ENCODE measurements at places on chromosomes 6 and 20.

DNA sequence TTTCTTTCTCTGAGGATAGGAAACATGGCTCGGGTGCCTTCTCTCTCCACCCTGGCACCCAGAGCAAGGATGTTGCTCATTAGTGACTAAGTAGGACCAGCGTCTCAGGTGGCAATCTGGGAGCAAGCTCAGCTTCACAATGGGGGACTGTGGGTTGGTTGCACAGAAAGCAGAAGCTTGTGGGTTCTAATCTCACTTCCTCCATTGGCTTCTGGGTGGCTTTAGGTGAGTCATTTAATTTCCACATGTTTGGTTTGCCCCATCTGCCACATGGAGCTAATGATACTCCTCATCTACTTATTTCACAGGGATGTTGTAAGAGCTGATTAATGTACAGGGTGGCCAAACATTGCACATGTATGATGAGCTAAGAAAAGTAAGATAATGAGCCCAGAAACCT is 54.8 kb upstream of the AKIRIN2 start:
- DNase-seq, result no peak

DNA sequence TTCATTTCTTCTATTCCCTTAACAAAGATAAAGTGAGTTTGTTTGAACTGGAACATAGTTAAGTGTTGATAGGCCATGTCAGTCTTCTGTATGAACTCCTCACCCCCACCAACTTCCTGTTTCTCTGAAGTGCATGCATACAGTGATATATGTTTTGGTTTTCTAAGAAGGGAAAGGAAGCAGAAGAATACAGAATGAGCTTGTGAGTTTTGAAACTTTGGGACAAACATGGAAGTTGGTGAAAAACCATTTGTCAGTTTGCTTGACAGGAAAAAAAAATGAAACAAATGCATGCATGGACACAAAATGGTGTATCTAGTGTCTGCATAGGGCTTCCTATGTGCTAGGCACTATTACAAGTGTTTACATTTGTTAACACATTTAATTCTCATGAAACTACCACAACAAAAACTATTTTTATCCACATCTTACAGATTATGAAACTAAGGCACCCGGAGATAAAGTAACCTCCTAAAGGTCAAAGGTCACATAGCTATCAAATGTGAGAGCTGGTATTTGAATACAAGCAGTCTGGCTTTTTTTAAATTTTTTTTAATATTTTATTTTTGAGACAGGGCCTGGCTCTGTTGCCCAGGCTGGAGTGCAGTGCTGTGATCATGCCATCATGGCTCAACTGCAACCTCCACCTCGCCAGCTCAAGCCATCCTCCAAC is 105.9 kb downstream of the ADGRB3 start:
- no peak for DNase-seq

DNA sequence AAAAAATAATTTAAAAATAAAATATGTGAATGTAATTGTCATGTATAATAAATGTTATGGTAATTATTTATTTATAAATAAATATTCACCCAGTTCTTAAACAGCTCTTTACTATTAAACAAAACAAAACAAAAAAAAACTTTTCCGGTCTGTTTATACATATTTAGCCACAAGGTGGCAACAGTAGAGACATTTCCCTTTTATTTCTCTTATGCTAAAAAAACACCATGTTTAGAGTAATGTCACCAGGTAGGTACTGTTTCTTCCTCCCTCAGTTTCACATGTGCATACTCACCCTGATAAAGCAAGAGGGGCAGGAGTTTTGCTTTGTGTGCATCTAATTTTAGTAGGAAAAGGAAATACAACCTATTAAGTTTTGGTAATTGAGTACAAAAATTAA is 610.4 kb upstream of the IMPG1 start:
- DNase-seq, result no peak

GRCh38 chr6:75243333-75244062 is at the start of gene COX7A2:
COX7A2 (minus strand) TSS chr6:75243801; CDS start chr6:75243734, 67 bp downstream.
- peak; percentile 75 for DNase-seq

DNA sequence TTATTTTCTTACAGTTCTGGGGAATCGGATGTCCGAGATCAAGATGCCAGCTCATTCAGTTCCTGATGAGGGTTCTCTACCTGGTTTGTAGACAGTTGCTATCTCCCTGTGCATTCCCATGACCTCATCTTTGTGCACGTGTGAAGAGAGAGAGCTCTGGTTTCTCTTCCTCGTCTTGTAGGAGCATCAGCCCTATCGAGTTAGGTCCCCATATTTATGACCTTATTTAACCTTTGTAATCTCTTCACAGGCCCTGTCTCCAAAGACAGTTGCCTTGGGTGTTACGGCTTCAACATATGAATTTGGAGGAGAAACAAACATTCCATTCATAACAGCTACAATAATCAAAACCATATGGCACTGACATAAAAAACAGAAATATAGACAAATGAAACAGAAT is 455.3 kb downstream of the HACE1 start:
- DNase-seq, result no peak
